WTC11 (cell line): ENCODE measurements at places on chromosomes 16 and 17. TPM values are rescaled to one million over a fixed set of nuclear protein-coding genes. Genes with fewer than 3 reads are reported as not detected.
A peak's percentile ranks its signal among the peaks of the same experiment; 100 is the strongest.

CES4A gene
- total RNA-seq = 0.57 to 0.89 TPM (median 0.61 TPM) in 3 replicates

KRT17 gene
- total RNA-seq = 0.53 to 1.5 TPM (median 0.92 TPM) in 3 replicates

ARHGAP44 gene
- total RNA-seq = 22.7 to 23.8 TPM (median 22.8 TPM) in 3 replicates

PPY gene
- total RNA-seq = not detected in 3 replicates

DNA sequence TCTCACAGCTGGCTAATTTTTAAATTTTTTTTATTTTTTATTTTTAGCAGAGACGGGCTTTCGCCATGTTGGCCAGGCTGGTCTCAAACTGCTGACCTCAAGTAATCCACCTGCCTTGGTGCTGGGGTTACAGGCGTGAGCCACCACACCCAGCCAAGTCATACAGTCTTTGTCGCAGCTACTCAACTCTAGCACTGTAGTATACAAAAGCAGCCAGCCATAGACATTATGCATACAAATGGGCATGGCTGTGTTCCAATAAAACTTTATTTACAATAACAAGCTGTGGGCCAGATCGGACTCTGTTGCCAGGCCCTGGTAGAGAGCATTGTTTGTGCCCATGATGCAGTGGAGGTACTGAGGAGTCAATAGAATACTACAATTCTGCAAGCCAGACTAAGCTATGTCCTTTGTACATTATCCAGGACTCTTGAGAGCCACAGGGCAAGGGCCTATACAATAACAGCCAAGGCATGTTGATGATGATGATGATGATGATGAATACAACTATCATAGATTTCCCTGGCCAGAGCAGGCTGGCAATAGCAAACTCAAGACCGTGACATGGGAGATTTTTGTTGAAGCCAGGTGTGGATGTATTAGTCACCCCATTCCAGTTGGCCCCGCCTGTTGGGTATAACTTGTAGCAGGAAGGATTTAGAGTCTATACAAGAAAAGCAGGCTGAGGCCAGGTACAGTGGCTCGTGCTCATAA is 101.8 kb downstream of the MYH11 start:
- no peaks in the 10 kb centered on the region for H3K36me3 ChIP-seq
- DNase-seq = no peak
- peaks cover 7% of the 10 kb centered on the region for H3K27me3 ChIP-seq
- H3K4me3 ChIP-seq = no peak overlapping the region
- H3K4me1 ChIP-seq = no peaks in the 10 kb centered on the region
- H3K27ac ChIP-seq = no peak overlapping the region

DNA sequence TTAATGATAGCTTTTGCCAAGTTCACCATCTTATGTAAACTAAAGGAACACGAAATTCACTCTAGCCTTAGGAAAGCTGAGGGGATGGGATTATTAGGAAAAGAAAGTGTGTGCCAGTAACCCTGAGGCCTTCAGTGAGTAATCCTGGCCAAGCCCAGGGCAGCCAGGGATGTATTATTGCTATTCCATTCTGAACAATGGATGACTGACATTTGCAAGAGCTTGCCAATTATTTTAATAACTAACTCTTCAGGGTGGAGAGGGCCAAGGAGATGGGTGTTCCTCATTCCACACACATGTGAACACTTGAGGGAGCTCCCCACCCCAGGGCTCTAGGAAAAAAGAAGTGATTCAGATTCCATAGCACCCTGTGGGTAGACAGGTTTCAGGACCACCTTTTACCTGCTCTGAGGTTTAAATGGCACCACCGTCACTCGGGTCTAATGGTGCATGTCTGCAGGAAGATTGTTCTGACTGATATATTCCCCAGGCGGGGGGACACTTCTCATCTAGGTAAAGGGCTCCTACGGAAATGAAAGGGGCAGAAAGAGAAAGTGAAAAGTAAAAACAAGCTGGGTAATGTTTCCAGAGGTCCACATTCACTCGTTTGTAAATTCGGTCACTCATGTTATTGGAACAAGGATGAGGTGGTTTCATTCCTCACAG is 41.5 kb downstream of the TK2 start:
- H3K4me3 ChIP-seq = no peak overlapping the region
- H3K36me3 ChIP-seq = peaks cover under 1% of the 10 kb centered on the region; the same call in 1 of the 2 replicates
- peaks cover 27% of the 10 kb centered on the region for H3K4me1 ChIP-seq
- H3K27me3 ChIP-seq = no peaks in the 10 kb centered on the region
- no peak for DNase-seq

DNA sequence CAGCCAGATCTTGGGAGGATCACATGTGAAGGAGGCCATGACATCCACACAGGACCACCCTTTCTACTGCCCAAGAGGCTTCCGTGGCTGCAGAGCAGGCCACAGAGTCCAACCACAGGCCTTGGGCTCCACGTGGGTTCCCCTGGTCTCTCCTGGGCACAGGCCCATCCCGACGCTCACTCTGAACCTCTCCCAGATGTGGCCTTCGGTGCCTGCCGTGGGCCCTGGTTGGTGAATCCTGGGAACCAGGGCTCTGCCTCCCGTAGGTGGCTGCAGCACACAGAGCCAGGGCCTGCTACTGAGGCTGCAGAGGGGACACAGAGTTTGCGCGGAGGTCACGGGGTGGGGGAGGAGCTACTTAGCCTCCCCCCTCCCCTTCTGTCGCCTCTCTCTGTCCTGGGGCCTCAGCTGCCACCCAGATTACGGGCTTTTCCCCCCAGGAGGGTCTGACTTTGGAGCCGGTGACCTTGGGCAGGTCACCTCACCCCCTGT is 55.3 kb downstream of the ZFPM1 start:
- no peak for DNase-seq
- no peaks in the 10 kb centered on the region for H3K4me1 ChIP-seq
- H3K4me3 ChIP-seq = no peak overlapping the region
- H3K36me3 ChIP-seq = no peaks in the 10 kb centered on the region

DNA sequence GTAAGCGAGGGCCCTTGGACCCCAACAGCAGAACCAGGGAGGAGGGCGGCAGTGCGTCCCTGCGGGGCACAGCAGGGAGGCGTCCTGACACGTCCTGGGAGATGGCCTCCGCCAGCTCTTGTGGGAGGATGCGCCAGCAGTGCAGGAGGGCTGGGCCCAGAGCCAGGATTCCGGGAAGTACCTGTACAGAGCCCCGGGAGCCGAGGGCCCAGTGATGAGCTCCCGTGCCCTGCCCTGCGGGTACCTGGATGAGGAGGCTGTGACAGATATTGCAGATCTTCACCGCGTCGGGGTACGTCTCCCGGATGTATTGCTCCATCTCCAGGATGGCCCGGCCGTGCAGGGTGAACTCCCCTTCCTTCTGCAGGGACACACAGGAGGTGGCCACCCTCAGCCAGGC is 23.1 kb downstream of the KDM8 start:
- H3K27ac ChIP-seq = no peak overlapping the region
- H3K4me1 ChIP-seq = no peaks in the 10 kb centered on the region
- H3K27me3 ChIP-seq = no peaks in the 10 kb centered on the region
- no peak overlapping the region for H3K4me3 ChIP-seq
- no peak for DNase-seq
- H3K36me3 ChIP-seq = no peaks in the 10 kb centered on the region

DNA sequence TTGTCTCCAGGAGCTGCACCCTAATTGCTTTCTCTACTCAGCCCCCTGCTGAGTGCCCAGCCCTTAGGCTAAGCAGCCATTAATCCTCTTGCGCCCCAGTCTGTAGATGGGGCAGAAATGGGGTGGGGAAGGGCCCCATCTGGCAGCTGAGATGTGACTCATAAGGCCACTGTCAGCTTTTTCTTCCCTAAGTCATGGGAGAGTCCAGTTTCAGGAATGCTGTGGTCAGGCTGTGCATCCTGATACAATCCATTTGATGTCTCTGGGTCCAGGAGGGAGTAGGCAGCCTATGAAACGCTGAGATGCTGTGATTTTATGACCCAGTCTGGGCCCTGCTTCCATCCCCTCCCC is 12.3 kb downstream of the PLXDC1 start:
- no peaks in the 10 kb centered on the region; the same call in 1 of the 2 replicates for H3K27me3 ChIP-seq
- no peak overlapping the region for H3K4me3 ChIP-seq

- no peak for DNase-seq
- 0 out of 2 replicates have a peak overlapping the region, but pooled peaks have one; percentile 7 for H3K27ac ChIP-seq
- peaks cover 11% of the 10 kb centered on the region for H3K36me3 ChIP-seq
- H3K27me3 ChIP-seq = no peaks in the 10 kb centered on the region
- peaks cover 18% of the 10 kb centered on the region for H3K4me1 ChIP-seq
Observed at GRCh38 chr16:25751230-25751835, 59.6 kb downstream of the HS3ST4 start.

GRCh38 chr16:86256995-86257394 is 253.3 kb upstream of the FOXF1 start:
- H3K36me3 ChIP-seq = peaks cover 11% of the 10 kb centered on the region
- no peak for DNase-seq
- H3K27ac ChIP-seq = no peak overlapping the region
- peaks cover 4% of the 10 kb centered on the region for H3K4me1 ChIP-seq

GRCh38 chr17:63481488-63481870 is 4.6 kb downstream of the ACE start:
- peaks cover 14% of the 10 kb centered on the region for H3K4me1 ChIP-seq
- H3K4me3 ChIP-seq = no peak overlapping the region
- H3K27ac ChIP-seq = no peak overlapping the region
- DNase-seq = no peak
- H3K27me3 ChIP-seq = peaks cover 16% of the 10 kb centered on the region
- H3K36me3 ChIP-seq = no peaks in the 10 kb centered on the region

GRCh38 chr17:76262732-76263344 is 2.3 kb upstream of the UBALD2 start:
- peaks cover 3% of the 10 kb centered on the region; the same call in 1 of the 2 replicates for H3K36me3 ChIP-seq
- H3K4me1 ChIP-seq = peaks cover 29% of the 10 kb centered on the region
- H3K27me3 ChIP-seq = no peaks in the 10 kb centered on the region
- no peak for DNase-seq
- no peak overlapping the region for H3K4me3 ChIP-seq
- peak overlapping the region; percentile 36 for H3K27ac ChIP-seq
